ENCODE measurements at places on chromosomes 2 and 18.

DNA sequence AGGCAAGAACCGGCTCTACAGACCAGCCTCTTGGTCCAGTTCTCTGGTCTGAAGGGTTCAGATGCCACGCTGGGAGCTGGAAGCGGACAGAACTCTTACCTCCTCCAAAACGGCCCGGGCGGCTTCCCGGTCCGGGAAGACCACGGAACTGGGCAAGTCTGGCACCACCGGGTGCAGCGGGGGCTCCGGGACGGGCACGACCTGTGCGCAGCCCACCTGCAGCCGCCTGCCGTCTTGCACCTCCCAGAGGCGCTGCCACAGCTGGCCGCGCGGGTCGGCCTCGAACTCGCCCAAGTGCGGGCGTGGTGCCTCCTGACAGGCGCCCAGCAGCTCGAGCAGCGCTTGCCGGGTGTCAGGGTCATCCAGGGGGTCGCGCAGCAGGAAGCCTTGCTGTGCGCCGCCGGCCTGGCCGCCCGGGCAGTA lies 773 bp downstream of the CMPK2 start:
- DNase-seq, result no peak

DNA sequence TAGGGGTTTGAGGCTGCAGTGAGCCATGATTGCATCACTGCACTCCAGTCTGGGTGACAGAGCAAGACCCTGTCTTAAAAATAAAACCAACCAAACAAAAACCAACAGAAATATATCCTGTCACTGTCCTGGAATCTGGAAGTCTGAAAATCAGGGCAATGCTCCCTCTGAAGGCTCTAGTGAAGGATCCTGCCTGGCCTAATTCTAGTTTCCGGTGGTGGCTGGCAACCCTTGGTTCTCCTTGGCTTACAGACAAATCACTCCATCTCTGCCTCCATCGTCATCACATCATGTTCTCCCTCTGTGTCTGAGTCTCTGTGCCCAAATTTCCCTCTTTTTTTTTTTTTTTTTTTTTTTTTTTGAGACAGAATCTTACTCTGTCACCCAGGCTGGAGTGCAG lies 15.9 kb upstream of the VPS4B start:
- no peak for DNase-seq

DNA sequence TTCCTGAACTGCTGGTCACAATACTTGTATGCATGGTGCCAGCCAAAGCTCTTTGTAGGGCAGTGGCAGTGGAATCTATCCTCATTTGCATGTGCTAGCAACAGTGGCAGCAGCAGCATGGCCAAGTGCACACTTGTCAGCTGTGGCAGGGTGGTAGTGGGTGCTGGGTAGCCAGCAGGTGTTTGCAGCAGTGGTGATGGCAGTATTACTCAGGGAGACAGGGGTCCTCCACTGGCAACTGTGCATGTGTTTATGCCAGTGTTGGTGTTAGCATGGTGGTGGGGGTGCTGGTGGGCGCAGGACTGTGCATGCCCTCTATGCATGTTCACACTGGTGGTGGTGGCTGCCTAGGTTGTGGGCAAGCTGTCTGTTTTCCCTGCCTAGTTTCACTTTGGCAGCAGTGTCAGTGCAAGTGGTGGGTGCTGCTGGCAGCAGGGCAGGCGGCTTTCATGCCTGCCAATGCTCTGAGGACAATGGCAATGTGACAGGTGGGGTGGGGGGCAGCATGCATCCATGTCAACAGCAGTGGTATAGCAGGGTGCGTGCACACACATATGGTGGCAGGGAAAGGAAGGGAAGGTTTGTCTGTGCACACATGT lies 41.2 kb downstream of the GALNT13 start:
- no peak for DNase-seq

DNA sequence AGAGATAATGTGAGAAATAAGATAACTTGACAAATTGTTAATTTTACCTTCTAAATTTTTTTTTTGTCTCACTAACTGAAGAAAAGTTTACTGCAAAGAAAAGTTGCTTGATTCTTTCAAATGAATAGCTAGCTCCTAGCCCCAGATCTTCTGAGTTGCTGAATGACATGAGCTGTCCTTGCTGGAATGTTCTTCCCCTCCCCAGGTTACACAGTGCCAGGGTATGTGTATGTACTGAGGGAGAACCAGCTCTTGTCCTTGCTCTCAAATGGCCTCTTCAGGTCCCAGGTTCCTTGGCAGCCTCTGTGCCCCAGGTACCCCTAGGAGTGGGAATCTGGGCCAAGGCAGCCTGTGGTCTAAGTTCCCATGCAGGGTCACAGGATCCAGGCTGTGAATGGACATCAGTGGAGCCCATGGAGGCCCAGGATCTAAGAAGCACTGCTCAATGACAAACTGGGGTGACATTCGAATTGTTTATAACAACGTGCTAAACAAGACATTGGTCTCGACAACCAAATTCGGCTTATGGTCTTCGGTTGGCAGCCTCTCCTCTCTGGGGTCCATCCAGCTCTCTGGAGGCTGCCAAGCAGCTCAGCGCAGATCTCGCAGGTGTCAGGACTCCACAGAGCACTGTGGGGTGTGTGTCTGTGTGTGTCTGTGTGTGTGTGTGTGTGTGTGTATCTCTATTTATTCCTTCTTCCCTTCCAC lies 17.1 kb upstream of the INO80C start:
- DNase-seq, result no peak

GRCh38 chr2:170501421-170502043 lies 213.6 kb upstream of the SP5 start:
- DNase-seq, result no peak

DNA sequence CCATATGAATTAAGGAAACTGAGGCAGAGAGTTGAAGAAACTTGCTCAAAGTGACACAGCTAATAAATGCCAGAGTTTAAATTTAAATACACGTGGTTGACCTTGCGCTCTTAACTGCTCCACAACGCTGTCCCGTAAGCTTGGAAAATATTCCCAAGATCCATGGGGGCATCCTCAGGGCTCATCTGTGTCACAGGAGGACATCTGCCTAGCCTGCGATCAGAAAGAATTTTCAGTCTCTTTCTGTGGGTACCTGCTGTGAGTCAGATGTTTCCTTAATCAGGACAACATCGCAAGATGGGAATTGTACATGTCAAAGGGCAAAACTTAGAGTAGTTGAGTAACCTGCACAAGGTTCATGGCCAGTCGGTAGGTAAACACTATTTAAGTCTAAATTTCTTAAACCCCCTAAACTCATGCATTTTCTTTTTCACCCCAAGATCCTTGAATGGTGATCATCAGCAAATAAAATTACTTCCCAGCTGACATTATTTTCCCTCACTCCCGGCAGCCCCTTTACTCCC lies 1.4 kb downstream of the CMPK2 start:
- no peak for DNase-seq

DNA sequence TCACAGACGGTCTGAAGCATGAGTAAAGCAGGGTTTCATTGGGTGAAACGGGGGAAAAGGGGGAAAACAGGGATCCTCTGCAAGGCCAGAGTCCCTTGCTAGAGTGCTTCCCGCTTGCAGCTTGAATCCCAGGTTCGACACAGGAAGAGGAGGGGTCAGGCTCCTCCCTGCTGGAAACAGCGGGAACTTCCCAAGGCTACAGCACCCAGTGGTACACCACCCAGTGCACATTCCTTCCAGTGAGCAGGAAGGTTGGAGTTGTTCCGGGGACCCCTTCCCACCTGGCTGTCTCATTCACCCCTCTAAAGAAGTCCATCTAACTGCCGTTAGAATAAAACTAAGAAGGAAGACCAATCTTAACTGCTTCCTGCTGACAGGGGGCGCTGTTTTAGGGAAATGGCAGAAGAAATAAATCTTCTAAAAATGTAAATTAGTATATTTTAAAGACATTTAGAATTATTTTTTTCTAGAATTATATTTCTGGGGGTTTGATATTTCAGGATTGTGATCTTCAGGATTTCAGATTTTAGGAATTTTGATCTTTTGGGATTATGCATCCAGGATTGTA lies 230.9 kb downstream of the RBM43 start:
- DNase-seq, result no peak

DNA sequence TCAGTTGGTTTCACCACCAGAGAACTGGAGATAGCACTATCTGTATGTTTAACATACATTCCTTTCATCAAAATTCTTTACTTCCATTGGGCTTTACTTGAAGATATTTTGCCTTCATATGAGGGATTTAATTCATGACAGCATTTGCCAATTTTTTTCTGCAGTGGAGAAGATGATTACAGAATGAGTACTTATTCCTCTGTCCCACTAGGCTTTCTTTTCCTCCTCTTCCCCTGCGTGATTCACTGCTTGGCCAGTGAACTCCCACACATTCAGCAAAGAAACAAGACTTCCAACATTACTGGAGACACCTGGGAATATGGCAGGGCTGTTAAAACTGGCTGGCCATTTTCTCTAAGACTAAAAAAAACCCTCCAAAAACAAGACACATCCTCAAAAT lies 425.8 kb upstream of the KCNH7 start:
- no peak for DNase-seq

- no peak for DNase-seq
These were observed 21.4 kb upstream of the PTPRM start for GRCh38 chr18:7545734-7546133.

DNA sequence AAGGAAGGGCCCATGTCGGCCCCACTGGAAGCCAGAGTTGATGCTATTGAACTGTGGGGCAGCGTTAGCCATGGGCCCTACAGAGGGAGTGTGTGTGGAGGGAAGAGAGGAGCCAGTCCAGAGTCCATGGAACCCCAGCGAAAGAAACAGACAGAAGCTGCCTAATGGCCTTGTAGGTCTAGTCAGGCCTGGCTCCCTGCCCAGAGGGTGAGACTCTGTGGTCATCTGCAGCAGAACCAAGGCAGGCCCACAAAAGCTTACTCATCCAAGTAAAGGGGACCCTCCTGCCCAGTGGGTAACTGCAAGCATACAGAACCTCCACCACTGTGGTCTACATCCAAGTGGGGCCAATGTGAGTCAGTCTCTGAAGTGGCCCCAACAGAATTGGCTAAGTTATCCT lies 439.8 kb downstream of the TGIF1 start:
- no peak for DNase-seq

DNA sequence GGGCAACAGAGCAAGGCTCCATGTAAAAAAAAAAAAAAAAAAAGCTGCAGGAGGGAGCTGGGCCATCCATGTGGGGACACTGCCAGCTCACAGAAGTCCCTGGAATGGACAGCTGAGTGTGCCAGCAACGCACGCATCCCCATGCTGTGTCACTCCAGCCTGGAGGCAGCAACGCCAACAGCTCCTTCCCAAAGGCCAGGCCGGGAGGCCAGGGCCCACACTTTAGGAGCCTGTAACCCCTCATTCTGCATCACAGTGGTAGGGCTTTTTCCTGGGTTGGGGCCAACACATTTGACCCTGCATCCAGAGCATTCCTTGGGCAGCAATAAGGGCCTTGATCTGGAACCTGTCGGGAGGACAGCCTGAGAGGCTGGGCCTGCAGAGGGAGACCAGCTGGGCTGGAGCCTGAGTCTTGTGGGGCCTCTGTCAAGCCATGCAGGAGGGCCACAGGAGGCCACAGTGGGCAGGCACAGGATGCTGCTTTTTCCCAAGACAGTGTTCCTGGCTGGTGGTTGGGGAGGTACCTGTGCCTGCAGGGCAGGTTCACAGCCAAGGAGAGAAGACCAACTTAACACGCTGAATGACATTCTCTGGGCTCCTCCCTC lies 16.8 kb upstream of the KCNK3 start:
- DNase-seq, result no peak

DNA sequence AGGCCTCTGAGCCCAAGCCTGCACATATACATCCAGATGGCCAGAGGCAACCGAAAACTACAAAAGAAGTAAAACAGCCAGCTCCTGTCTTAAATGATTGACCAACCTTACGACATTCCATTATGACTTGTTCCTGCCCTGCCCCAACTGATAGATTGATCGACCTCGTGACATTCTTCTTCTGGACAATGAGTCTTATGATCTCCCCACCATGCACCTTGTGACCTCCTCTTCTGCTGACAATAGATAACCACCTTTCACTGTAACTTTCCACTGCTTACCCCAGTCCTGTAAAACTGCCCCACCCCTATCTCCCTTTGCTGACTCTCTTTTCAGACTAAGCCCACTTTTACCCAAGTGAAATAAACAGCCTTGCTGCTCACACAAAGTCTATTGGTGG lies 670.0 kb upstream of the PKDCC start:
- no peak for DNase-seq

- no peak for DNase-seq
These were observed 45.7 kb downstream of the ARL5A start for GRCh38 chr2:151782378-151783132.

- DNase-seq, result no peak
These were observed 181.5 kb upstream of the ID2 start for GRCh38 chr2:8500124-8501054.

DNA sequence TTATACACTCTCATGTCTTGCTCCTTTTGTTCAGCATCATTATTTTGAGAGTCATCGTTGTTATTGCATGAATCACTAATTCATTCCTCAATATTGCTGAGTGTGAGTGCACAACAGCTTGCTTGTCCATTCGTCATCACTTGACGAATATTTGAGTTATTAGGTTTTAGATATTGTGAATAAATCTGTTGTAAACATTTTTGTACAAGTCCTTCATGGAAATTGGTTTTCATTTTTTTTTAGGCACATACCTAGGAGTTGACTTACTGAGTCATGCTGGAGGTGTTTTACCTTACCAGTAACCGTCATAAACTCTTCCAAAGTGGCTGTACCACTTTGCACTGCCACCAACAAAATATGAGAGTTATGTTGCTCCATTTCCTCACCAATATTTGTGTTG lies 84.2 kb upstream of the NCK2 start:
- DNase-seq, result no peak

- DNase-seq, result no peak
These were observed 39.0 kb downstream of the TBC1D8 start for GRCh38 chr2:101111917-101112771.

DNA sequence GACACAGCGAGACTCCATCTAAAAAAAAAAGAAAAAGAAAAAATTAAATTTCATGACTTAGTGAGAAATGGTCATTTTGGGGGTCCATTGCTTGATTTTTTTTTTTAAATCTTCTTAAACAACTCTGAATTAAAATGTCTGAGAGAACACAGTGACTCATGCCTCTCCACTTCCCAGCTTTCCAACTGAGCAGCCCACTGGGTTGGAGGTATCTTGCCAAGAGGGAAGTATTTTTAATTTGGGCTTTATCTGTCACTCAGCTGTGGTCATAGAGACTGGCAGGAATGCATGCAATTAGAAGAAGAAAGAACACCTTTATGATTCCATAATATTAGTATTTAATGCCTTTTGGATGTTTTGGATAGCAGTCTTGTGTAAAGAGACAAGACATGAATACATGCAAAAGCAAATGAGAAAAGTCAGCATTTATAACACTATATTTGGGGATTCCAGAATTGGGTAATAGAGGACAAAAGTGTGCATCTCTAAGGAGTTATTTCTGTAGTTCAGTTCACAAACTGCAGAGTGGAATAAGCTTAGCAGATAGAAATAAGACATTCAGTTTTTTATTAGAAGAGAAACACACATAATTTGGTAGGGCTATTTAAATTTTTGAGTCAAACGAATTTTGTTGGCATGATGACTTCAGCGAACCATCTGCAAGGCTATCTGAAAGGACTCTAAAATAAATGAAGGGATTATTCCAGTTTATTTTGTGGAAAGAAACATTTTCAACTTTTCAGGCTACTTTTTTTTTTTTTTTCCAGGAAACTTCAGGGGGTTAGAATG lies 254.8 kb downstream of the TGIF1 start:
- no peak for DNase-seq
